ENCODE measurements at places on chromosomes 6 and 20.

GRCh38 chr6:35638679-35639078 lies 50.0 kb downstream of the FKBP5 start:
- DNase-seq: no peak

DNA sequence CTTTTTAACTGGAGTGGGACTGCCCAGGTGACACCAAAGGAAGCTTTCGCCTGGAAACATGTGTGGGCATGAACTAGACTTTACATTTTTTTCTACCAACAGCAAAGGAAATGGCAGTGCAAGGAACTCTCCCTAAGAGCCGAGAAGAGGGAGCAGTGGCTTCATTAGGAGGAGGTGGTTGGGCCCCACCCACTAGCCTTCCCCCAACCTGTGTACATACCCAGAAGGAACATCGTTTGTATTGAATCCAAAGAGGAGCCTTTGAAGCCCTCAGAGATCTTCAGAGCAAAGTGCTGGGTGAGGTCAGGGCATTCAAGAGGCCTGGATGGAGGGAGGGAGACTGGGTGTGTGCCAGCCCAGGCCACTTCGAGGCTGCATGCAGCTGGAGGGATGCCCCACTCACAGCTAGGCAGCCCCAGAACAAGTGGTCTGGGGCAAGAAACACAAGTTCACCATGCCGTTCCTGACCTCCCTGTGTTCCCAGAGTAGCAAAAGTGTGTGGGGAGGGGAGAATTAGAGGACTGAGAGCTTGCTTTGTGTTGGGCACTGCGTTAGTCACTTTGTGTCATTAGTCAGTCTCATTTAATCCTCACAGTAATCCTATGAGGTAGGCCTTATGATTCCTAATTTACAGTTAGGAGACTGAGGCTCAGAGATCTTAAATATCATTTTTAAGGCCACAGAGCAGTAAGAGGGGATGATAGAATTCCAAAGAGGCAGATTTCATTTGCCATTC lies 191.6 kb upstream of the SUPT3H start:
- no peak for DNase-seq

- DNase-seq: no peak
These were observed 23.2 kb upstream of the TXNDC5 start for GRCh38 chr6:7933794-7934193.

DNA sequence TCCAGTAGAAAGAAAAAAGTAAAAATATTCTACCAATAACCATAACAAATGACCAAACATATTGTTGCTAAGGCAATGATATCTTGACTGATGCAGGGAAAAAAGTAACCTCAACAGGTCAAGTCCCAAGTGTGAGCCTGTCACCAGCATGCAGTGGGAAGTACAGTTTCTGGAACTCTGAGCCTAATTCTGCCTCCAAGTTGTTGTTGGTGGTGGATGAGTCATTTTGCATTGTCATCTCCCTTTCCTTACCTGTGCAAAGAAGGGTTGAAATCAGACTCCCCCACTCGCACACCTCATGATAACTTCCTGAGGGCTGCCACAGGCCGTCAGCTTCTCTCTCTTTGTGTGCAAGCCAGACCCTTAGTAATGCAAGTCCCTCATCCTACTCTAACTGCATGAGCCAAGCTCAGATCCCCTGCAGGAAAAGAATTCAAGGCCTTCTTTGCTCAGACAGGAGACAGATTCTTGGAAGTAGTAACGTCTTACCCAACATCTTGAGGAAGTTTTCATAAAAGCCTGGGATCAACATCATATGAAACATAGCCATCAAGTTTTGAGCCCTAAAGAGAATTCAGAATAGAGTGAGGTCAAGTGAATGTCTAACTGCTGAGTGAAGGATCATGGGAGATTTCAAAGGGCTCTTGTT lies 207.6 kb upstream of the FOXA2 start:
- DNase-seq: no peak

DNA sequence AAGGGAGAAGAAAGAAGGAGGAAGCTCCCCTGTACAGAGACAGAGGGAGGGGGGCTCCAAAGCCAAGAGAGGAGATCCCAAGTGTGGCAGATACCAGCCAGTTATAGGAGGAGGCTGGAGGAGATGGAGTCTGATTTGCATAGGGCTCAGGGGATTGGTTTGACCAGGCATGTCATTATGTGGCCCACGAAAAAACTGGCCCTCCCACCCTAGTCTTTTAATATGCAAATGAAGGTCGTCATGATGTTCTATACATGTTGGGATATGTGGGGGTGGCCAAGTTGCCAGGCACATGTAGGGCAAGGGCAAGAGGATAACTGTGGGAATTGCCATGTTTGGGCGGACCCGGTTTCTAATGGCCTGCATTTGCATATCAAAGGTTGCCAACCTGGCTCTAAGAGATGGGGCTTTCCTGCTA lies 17.6 kb upstream of the ZFP64 start:
- DNase-seq: no peak
